ENCODE measurements at places on chromosomes 6 and 20. TPM values are rescaled to one million over a fixed set of nuclear protein-coding genes. Genes with fewer than 3 reads are reported as not detected.

- DNase-seq: no peak
- H3K27ac ChIP-seq: no peak overlapping the region
- no peak overlapping the region for H3K4me3 ChIP-seq
- H3K36me3 ChIP-seq: no peaks in the 10 kb centered on the region
- H3K4me1 ChIP-seq: no peaks in the 10 kb centered on the region
Measured at GRCh38 chr6:139349464-139350020, 24.9 kb downstream of the CITED2 start.

- no peaks in the 10 kb centered on the region for H3K4me1 ChIP-seq
- DNase-seq: no peak
- no peak overlapping the region for H3K4me3 ChIP-seq
- H3K27me3 ChIP-seq: no peaks in the 10 kb centered on the region
- no peaks in the 10 kb centered on the region for H3K36me3 ChIP-seq
Measured at GRCh38 chr6:133225560-133225959, 15.6 kb upstream of the EYA4 start.

DNA sequence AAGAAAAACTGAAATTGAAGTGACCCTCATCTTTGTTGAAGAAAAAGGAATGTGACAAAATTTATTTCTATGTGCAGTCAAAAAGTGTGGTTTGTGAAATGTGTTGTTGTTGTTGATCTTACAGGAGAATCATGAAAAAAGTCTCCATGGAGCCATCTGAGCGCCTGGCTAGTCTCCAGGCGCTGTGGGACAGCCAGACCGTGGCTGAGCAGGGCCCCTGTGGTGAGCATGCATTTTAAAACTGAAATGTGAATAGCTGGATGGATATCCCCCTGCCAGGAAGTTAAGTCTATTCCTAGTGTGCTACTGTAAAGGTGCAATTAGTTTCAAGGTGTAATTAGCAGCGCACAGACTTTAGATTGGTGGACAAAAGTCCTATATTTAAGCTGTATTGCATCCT is 170.6 kb downstream of the CARMIL1 start:
- no peak overlapping the region for H3K27ac ChIP-seq
- H3K4me3 ChIP-seq: no peak overlapping the region
- no peak for DNase-seq
- H3K4me1 ChIP-seq: peaks cover 16% of the 10 kb centered on the region
- H3K36me3 ChIP-seq: peaks cover 9% of the 10 kb centered on the region

DNA sequence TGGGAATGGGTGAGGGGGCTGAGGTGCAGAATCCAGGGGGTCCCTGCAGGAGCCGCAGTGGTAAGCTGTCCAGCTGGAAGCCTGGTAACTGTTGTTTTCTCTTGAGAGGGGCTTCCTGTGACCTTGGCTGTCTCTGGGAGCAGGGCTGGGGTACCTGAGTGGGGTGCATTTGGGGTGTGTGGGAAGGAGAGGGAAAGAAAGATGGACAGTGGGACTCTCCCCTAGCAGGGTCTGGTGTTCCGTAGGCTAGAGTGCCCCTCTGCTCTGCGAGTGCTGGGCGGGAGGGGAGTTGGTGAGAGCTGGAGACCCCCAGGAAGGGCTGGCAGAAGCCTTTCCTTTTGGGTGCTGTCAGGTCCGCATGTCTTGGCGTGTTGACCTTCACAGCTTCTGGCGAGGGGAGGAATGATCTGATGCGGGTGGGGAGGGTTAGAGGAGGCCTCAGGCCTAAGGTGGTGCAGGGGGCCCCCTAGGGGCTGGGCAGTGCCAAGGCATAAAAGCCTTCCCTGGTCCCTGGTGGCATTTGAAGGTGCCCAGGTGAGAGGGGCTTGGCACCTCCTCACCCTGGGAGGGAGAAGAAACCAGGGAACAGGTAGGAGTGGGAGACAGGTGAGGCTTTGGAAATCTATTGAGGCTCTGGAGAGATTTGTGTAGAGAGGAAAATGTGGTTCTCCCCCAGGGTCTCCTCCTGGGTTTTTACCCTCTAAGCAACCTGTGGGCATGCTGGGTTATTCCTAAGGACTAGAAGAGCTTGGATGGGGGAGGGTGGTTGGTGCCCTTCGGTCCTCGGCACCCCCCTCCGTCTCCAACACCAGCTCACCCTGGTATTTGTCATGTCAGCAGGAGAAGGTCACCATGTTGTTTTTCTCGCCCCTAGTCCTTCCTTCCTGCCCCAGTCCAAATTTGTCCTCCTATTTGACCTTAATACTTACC is 3.3 kb downstream of the VEGFA start:
- H3K4me3 ChIP-seq: peak overlapping the region; percentile 88
- peaks cover 51% of the 10 kb centered on the region for H3K4me1 ChIP-seq
- H3K27ac ChIP-seq: peak overlapping the region; percentile 88
- no peak for DNase-seq
- H3K27me3 ChIP-seq: no peaks in the 10 kb centered on the region
- H3K36me3 ChIP-seq: peaks cover 1% of the 10 kb centered on the region

GRCh38 chr6:131258010-131258652 is 122.9 kb downstream of the AKAP7 start:
- no peak for DNase-seq
- H3K27ac ChIP-seq: no peak overlapping the region
- no peak overlapping the region for H3K4me3 ChIP-seq
- H3K36me3 ChIP-seq: no peaks in the 10 kb centered on the region

GRCh38 chr20:57809661-57810172 is 99.9 kb upstream of the PMEPA1 start:
- no peaks in the 10 kb centered on the region for H3K36me3 ChIP-seq
- no peak overlapping the region for H3K4me3 ChIP-seq
- H3K27ac ChIP-seq: no peak overlapping the region
- DNase-seq: no peak

DNA sequence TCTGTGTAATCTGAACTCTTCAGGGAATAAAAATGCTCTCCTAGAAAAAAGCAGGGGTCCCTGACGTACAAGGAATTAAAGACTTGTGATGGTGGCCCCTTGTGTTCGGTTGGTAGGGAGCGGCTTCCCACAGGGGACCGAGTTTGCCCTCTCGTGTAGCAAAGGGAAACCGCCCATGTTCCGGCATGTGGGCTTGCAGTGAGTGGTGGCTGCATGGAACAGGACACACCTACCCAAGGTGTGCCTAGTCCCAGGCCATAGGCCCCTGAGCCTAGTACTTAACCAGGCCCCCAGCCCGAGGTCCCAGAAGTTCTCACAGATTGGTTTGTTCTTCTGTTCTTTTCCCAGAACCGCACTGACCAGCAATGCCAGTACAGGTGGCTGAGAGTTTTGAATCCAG is 15.5 kb downstream of the MYBL2 start:
- no peak overlapping the region for H3K27ac ChIP-seq
- H3K27me3 ChIP-seq: no peaks in the 10 kb centered on the region
- H3K4me3 ChIP-seq: no peak overlapping the region
- no peaks in the 10 kb centered on the region for H3K36me3 ChIP-seq
- H3K4me1 ChIP-seq: no peaks in the 10 kb centered on the region

DNA sequence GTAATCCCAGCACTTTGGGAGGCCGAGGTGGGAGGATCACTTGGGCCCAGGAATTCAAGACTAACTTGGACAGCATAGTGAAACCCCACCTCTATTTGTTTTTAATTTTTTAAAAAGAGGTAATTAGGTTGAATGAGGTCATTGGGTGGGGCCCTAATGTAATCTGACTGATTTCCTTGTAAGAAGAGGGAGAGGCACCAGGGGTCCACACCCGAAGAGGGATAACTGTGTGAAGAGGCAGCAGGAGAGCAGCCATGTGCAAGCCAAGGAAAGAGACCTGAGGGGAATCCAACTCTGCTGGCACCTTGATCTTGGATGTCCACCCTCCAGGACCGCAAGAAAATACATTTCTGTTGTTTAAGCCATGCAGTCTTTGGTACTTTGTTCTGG is 63.4 kb downstream of the QRSL1 start:
- DNase-seq: no peak
- peaks cover 13% of the 10 kb centered on the region for H3K4me1 ChIP-seq
- no peak overlapping the region for H3K27ac ChIP-seq
- H3K36me3 ChIP-seq: no peaks in the 10 kb centered on the region

GRCh38 chr20:21303872-21304586 is 898 bp downstream of the XRN2 start:
- peak overlapping the region; percentile 86 for H3K4me3 ChIP-seq
- no peak for DNase-seq
- no peaks in the 10 kb centered on the region for H3K36me3 ChIP-seq
- H3K27me3 ChIP-seq: no peaks in the 10 kb centered on the region
- H3K27ac ChIP-seq: peak overlapping the region; percentile 96

DNA sequence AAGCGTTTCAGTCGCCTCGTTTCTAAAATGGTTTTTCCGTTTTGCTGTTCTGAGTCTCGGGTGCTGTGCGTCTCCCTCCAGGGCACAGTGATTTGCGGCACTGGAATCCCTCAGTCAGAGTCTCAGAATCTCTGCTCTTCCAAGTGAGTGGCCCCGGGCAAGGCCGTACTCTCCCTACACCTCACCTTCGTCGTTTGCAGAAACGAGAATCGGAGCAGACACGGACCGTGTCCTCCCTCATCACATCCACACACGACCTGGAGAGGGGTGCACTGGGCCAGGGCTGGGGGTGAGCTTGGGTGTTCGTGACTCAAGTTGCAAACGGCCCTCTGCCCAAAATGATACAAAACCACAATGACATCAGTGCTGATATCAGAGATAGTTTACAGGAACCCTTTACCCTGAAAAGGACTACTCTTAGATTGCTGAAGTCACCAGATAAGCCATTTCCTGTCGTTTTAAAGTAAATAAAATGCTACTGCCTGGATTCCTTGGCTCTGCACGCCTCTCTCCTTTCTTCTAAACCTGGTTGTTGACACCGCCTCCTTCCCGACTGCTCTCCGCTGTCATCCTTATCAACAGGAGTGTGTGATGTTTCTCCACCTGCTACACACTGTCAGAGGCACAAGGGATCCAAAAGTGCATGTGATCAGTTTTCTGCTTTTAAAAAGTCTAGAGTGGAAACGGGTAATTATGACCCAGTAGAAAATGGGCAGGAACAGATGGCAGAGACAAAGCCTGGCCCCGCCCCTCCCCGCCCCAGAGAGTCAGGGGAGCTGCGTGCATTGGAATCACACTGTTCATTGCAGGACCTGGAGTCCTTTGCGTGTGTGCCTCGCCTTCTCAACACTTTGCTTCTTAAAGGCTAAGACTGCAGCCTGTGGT is 38.4 kb downstream of the KIF25 start:
- peaks cover 5% of the 10 kb centered on the region for H3K4me1 ChIP-seq
- H3K27ac ChIP-seq: peak overlapping the region; percentile 30
- H3K4me3 ChIP-seq: peak overlapping the region; percentile 71

- DNase-seq: no peak
- no peaks in the 10 kb centered on the region for H3K27me3 ChIP-seq
- no peaks in the 10 kb centered on the region for H3K36me3 ChIP-seq
Measured at GRCh38 chr6:20246125-20246524, 33.9 kb upstream of the MBOAT1 start.

DNA sequence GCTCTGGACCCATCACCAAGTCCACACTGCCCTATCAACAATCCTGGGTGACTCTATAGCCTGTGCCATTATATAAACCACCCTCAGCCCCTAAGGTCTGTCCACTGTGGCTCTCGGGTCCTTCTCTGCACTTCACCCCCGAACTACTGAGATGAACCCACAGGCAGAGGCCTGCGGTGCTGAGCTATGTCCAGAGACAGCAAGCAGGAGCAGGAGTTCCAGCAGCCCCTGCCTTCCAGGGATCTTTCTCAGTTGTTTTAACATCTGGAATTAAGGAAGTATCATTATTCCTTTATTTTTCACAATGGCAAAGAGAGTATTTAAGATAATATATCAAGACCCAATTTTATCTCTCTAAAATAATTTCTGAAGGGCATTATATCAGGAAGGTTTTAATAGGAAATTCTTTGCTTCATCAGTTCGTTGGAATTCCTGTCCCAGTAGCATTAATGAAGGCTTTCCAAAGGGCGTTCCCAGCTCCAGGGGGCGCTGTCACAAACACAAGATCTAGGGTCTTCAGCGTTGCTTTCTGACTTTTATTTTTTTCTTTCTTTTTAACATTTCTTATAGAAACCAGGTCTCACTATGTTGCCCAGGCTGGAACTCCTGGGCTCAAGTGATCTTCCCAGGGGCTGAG is 27.3 kb downstream of the RRBP1 start:
- no peak overlapping the region for H3K27ac ChIP-seq
- no peaks in the 10 kb centered on the region for H3K27me3 ChIP-seq
- H3K36me3 ChIP-seq: peaks cover 12% of the 10 kb centered on the region
- no peak overlapping the region for H3K4me3 ChIP-seq
- no peak for DNase-seq
- peaks cover 63% of the 10 kb centered on the region for H3K4me1 ChIP-seq

GRCh38 chr20:380763-381580 is 412 bp downstream of the TRIB3 start:
- peaks cover 6% of the 10 kb centered on the region for H3K4me1 ChIP-seq
- DNase-seq: no peak
- no peaks in the 10 kb centered on the region for H3K36me3 ChIP-seq

DNA sequence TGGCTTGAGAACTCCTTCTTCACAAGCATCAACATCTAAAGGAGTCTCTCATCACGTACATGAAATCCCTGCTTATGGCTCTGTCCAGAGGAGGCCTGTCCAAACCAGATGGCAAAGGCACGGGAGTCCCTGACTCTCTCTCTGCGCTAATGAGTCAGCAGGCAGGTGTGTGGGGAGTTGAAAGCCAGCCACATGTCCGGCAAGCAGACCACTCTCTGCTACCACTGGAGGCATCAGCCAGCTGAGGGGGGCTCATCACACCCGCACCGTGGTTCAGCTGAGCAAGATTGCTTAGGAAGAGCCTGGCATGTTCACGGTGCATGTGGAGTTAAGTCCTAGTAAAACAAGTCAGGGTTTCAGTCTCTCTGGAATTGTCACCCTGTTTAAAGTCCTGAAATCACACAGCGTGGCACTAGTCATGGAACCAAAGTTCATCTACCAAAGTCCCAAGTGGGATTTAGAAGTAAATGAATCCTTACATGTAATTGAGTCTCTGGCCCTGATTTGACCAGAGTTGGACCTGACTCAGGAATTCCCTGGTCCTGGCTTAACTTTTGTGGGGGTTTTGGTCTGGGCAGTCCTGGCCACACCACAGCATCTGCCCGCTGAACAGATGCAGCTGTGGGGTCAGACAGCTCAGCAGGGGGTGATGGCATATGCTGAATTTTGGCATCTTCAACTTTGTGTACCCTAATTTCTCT is 155.2 kb upstream of the RIN2 start:
- H3K4me1 ChIP-seq: no peaks in the 10 kb centered on the region
- no peaks in the 10 kb centered on the region for H3K36me3 ChIP-seq
- no peaks in the 10 kb centered on the region for H3K27me3 ChIP-seq
- no peak for DNase-seq
- H3K4me3 ChIP-seq: no peak overlapping the region
- H3K27ac ChIP-seq: no peak overlapping the region

GRCh38 chr20:24109537-24109936 is 121.0 kb upstream of the GGTLC1 start:
- DNase-seq: no peak
- H3K4me1 ChIP-seq: no peaks in the 10 kb centered on the region
- no peaks in the 10 kb centered on the region for H3K36me3 ChIP-seq
- no peaks in the 10 kb centered on the region for H3K27me3 ChIP-seq
- H3K27ac ChIP-seq: no peak overlapping the region
- no peak overlapping the region for H3K4me3 ChIP-seq

DNA sequence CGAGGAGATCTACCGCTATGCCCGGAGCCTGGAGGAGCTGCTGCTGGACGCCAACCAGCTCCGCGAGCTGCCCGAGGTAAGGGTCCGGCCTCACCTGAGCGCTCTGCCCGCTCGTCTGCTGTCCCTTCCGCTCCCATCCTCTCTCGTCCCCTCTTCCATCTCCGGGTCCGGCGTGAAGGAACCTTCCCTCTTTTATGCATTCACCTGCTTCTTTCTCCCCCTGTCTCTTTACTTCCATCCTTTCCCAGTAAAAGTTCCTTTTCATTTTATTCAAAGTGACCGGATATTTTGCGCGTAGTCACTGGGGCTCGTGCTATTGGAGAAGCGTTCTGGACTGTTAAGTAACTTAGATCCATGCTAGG is 516 bp downstream of the LRRC1 start:
- peak overlapping the region; percentile 80 for H3K27ac ChIP-seq
- no peaks in the 10 kb centered on the region for H3K27me3 ChIP-seq
- peak overlapping the region; percentile 90 for H3K4me3 ChIP-seq
- no peaks in the 10 kb centered on the region for H3K36me3 ChIP-seq
- peaks cover 22% of the 10 kb centered on the region for H3K4me1 ChIP-seq

FRMD1 gene
- total RNA-seq: not detected

SLC13A3 gene
- 4.9 TPM for total RNA-seq

SPATA2 gene
- total RNA-seq: 7.3 TPM

Measured in thoracic aorta (tissue), 2 donors.